Lower lobe of right lung (tissue), 2 donors: ENCODE measurements at places on chromosomes 5 and 9. TPM values are rescaled to one million over a fixed set of nuclear protein-coding genes. Genes with fewer than 3 reads are reported as not detected.

DNA sequence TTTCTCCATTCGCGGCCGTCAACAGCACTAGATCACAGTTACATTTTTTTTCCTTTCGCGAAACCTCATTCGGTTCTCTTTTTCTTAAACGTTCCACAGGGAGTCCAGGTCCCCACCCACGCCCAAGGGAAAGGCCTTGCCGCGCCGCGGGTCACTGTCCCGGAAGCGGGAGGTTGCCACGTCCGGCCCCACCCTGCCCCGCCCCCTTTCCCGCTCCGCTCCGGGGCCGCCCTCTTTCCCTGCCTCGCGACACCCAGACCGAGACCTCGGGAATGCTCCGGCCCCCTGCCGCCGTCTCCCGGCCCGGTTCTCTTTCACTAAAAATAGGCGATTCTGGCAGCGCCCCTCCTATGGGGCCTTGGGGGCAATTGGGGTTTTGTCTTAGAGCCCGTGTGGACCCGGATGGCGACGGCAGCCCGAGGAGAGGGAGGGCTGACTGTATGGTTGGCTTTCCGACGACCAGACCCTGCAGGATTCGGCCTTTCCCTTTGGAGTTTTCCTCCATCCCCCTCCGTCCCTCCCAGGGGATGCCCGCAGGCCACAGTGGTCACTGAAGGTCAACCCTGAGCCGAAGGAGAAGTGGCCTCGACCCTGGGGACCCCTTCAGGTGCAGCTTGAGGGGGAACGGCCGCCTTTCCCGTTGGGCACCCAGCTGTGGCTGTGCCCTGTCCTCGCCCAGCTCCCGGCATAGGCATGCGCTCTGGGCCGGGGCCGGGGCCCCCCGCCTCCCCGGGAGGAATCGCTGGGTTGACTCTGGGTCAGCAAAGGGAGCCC is 2.8 kb upstream of the RACK1 start:
- DNase-seq = peak; percentile 94
- H3K36me3 ChIP-seq = peaks cover 13% of the 10 kb centered on the region
- peak overlapping the region; percentile 79 for H3K4me3 ChIP-seq
- peak overlapping the region; percentile 98 for H3K27ac ChIP-seq
- peaks cover 76% of the 10 kb centered on the region for H3K4me1 ChIP-seq

The PCDHGA6 gene
- total RNA-seq = 3.2 TPM

GRCh38 chr9:129280236-129280622 is 102.2 kb upstream of the IER5L start:
- no peaks in the 10 kb centered on the region for H3K27me3 ChIP-seq
- H3K36me3 ChIP-seq = no peaks in the 10 kb centered on the region
- DNase-seq = peak; percentile 10
- no peak overlapping the region for H3K27ac ChIP-seq
- peaks cover 27% of the 10 kb centered on the region for H3K4me1 ChIP-seq

DNA sequence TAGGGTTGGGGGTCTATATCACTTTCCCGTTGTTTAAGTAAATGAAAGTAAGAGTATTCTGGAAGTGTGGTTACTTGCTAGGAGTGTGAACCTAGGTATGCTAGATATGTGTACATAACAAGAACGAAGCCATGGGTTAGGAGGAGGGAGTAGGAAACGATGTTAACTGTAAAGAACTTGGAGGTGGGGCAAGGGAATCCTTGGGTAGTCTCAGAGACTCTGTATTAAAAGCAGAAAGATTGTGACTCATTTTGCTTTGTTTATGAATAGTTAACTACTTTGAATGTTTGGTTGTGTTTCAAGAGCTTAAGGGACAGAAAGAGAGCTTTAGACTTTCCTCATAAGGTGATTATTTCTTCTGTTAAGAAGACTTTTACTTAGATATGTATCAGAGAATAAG is 59.9 kb downstream of the TMEM252 start:
- H3K4me3 ChIP-seq = no peak overlapping the region
- H3K4me1 ChIP-seq = no peaks in the 10 kb centered on the region
- H3K36me3 ChIP-seq = no peaks in the 10 kb centered on the region
- DNase-seq = no peak
- H3K27me3 ChIP-seq = no peaks in the 10 kb centered on the region
- H3K27ac ChIP-seq = no peak overlapping the region

- no peak overlapping the region for H3K4me3 ChIP-seq
- H3K27me3 ChIP-seq = no peaks in the 10 kb centered on the region
- DNase-seq = no peak
- H3K4me1 ChIP-seq = peaks cover 13% of the 10 kb centered on the region
Measured at GRCh38 chr9:137719194-137719593, 100.4 kb downstream of the EHMT1 start.

GRCh38 chr5:39415201-39415600 is 9.6 kb downstream of the DAB2 start:
- H3K4me3 ChIP-seq = no peak overlapping the region
- peaks cover 92% of the 10 kb centered on the region for H3K4me1 ChIP-seq
- no peaks in the 10 kb centered on the region for H3K27me3 ChIP-seq
- H3K36me3 ChIP-seq = peaks cover 4% of the 10 kb centered on the region
- no peak overlapping the region for H3K27ac ChIP-seq

DNA sequence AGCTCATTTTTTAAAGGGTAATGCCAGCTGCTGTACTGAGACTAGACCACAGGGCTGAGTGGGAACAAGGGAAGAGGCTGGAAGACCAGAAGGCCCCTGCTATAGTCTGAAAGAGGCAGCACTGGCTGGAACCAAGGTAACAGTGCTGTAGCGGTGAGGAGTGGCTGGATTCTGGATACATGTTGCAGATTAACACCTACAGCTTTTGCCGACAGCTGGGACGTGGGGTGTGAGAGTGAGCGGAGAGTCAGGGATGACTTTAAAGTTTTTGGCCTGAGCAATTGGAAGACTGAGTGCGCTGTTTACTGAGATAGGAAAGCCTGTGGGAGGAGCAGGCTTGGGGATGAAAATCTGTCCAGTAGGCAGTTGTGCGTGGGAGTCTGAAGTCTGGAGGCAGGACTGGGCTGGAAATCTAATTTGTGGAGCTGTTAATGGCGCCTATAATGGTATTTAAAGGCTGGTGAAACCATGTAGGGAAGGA is 26.5 kb downstream of the AQP7 start:
- H3K27ac ChIP-seq = peak overlapping the region; percentile 32
- H3K4me3 ChIP-seq = no peak overlapping the region
- H3K36me3 ChIP-seq = peaks cover 15% of the 10 kb centered on the region
- no peaks in the 10 kb centered on the region for H3K27me3 ChIP-seq

GRCh38 chr5:52668544-52669185 is 119.1 kb upstream of the ITGA1 start:
- no peak for DNase-seq
- no peaks in the 10 kb centered on the region for H3K36me3 ChIP-seq
- H3K27me3 ChIP-seq = no peaks in the 10 kb centered on the region
- H3K4me3 ChIP-seq = no peak overlapping the region
- H3K4me1 ChIP-seq = no peaks in the 10 kb centered on the region
- no peak overlapping the region for H3K27ac ChIP-seq

GRCh38 chr9:111598733-111599091 is 735 bp downstream of the PTGR1 start:
- peak overlapping the region; percentile 74 for H3K4me3 ChIP-seq
- H3K36me3 ChIP-seq = peaks cover 32% of the 10 kb centered on the region
- H3K27me3 ChIP-seq = no peaks in the 10 kb centered on the region
- peaks cover 8% of the 10 kb centered on the region for H3K4me1 ChIP-seq
- DNase-seq = peak; percentile 59

DNA sequence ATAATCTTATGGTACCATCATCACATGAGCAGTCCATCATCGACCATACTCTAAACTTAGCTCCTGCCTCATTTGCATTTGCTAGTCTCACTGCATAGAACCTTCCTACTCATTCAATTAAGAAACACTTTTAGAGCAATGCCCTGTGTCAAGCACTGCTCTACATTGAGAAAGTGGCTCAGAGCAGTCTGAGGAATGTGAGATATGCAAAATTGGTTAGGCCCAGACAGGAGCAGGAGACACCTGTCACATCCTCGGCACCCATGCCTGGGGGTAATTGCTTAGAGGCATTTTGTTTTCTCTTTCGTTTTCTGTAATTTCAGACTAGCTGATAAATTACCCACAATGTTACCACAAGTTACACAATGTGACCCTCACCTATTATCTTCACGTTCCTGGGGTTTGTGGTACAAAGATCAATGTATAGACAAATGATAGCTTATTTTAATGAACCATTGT is 4.9 kb upstream of the RARS1 start:
- DNase-seq = no peak
- no peak overlapping the region for H3K27ac ChIP-seq
- no peaks in the 10 kb centered on the region for H3K27me3 ChIP-seq
- H3K4me1 ChIP-seq = no peaks in the 10 kb centered on the region

DNA sequence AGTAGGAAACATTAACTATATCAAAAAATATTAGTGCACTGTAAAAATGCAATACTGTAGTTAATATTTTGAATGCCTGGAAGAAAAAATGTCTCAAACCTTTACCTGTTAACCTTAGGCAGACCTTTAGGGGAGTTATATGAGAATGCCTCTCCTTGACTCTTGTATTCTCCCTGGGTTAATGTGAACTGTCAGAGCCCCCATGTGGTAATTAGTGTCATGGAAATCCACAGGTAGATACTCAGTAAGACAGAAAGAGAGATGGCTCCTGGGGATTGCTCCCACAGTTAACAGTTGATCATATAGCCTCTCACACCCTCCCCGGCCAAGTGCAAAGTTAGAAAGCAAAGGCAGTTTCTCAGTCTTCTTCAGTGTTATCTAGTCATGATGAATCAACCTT is 742.8 kb downstream of the NR2F1-AS1 start:
- no peaks in the 10 kb centered on the region for H3K36me3 ChIP-seq
- no peaks in the 10 kb centered on the region for H3K4me1 ChIP-seq
- H3K27ac ChIP-seq = no peak overlapping the region
- no peak overlapping the region for H3K4me3 ChIP-seq

The TYRP1 gene
- 5.8 TPM for total RNA-seq

The PCDHGB2 gene
- total RNA-seq = 3.7 TPM
